Left lung (tissue), 14 donors: ENCODE measurements at places on chromosomes 2 and 18.

DNA sequence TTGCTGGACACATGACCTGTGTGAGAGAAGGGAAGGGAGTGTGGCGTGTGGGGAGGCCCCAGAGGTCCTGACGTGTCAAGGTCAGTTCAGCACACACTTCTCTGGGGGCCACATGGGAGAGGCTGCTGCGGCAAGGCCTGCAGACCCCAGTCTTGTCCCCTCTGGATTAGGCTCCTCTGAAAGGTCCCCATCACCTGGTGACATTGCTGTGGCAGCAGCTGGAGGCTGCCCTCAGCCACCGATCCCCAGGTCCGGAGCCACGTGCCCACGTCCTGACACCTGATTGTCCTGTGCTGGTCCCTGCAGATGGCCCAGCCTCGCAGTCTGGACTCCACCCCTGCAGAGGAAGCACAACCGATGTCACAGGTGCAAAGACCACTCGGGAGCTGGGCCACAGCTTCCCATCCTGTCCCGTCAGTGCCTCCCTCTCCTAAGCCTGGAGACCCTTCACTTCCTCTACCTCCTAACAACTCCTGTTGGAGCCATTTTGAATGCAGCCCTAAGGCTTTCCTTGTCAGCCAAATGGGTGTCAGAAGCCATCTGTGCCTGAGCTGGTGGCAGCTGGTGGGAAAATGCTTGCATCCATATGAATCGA, 12.7 kb downstream of the TMEM177 start:
- no peak for DNase-seq

GRCh38 chr2:63249161-63249560, 198.5 kb downstream of the OTX1 start:
- DNase-seq: no peak

- no peak for DNase-seq
Measured at GRCh38 chr2:160408173-160408958, 85.2 kb downstream of the RBMS1 start.

GRCh38 chr2:11014026-11014425, 102.3 kb downstream of the KCNF1 start:
- DNase-seq: no peak

- DNase-seq: no peak
Measured at GRCh38 chr2:236659758-236660150, 90.1 kb downstream of the ACKR3 start.

DNA sequence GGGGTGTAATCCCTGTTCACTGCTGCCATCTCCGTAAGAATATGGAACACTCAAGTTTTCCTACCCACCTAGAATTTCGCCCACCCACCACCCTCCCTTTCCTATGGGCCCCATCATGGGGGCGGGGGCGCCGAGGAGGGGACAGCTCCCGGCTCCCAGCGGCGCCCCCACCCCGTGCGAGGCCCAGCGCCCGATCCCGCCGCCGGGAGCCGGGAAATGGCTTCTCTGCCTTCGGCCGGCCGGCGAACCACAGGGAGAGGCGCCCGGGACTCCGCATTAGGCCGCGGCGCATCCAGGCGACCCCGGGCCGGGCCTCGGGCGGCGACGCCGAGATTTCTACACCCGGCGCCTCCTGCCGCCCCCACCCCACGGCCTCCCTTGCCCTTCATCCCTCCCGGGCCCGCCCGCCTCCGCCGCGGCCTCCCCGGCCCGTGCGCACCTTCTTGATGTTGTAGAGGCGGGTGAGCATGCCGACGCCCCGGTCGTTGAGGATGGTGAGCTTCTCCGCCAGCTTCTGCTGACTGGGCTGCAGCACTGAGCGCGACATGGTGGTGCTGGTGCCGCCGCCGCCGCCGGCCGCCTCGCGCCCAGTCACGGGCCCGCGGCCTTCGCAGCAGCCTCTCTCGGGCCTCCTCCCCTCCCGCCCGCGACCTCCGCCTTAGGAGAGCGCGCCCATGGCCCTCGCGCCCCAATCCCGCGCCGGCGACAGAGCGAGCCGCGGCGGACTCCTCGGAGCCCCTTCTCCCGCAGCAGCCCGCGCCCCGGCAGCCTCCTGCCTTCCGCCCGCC, 510 bp downstream of the NCKAP1 start:
- peak; percentile 46 for DNase-seq

GRCh38 chr2:224520064-224520463, 65.1 kb downstream of the CUL3 start:
- DNase-seq: peak; percentile 15

GRCh38 chr2:11534746-11535484, 1.1 kb downstream of the GREB1 start:
- DNase-seq: no peak

DNA sequence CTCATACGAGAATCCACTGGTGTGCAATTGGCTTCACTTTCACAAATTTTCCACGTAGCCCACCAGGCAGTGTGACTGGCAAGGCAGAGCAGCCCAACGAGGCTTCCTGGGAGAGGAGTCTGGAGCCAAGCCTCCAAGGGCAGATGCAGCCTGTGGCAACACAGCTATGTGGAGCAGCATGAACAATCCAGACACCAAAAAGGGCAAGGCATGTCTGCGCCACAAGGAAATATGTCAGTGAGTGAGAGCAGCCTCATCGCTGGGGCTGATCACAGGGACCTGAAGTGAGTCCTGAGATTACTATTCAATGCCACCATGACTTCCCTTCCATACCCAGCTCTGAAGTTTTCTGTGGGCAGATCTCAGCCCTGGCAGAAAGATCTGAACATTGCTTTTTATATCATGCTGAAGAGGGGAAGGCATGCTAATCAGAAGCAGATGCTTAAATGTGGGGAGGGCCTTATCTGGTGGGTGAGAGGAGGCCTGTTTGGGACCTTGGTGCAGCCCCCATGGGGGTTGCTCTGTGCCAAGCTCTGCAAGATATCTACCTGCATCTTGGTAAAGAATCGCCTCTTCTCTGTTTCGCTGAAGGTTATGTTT, 40.0 kb upstream of the PUM2 start:
- no peak for DNase-seq

- DNase-seq: no peak
Measured at GRCh38 chr18:3903337-3903736, 453.4 kb downstream of the TGIF1 start.

DNA sequence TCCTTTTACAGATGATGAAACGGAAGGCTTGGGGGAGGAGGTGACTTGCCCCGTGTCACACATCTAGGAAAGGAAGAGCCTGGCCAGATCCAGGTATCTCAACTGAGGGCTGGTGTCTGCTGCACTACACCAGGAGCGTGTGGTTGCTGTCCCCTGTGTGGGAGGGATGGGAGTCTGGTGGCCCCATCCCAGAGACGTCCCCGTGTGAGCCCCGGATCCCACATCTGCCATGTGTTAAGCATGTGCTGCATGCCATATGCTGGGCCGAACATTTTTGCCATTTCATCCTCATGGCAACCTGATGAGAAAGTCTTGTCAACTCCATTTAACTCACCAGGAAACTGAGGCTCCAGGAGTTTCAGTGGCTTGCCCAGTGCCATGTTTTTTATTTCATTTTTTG, 4.2 kb downstream of the GAREM2 start:
- DNase-seq: no peak

DNA sequence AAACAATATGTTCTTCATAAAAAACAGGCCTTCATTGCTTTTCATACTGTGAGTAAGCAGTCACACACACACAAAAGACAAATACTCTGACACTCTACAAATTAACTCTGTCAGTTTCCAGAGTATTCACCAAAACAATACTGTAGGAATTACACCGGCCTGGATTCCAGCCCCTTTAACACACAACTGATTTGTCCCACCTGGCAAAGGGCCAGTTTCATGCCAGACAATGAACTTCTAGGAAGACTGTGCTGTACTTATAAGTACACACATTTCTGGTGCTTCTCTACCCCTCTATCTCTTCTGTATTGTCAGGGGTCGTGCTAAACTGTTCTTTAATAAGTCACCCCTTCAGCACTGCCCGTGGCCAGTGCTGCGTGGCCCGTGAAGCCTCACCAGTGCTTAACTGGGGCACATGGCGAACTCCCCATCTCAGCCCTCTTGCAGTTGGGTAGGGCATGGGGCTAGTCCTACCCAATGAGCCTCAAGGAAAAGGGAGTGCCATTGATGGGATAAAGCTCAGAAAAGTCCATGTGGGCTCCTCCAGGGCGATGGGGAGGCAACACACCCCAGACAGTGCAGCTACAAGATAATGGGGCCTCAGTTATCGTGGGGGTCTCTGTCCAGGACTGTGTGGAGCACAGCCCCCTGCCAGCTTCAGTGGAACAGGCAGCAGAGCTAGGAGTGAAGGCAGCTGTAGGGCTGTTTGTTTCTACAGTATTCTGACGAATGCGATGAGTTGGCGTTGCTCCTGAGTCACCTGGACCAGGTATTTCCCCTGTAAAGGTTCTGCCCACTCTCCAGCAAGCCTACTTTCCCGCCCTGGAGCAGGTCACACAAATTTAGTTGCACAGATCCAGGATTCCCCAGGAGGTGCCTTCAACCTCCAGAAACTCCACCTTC, 99.0 kb downstream of the SP3 start:
- DNase-seq: no peak

DNA sequence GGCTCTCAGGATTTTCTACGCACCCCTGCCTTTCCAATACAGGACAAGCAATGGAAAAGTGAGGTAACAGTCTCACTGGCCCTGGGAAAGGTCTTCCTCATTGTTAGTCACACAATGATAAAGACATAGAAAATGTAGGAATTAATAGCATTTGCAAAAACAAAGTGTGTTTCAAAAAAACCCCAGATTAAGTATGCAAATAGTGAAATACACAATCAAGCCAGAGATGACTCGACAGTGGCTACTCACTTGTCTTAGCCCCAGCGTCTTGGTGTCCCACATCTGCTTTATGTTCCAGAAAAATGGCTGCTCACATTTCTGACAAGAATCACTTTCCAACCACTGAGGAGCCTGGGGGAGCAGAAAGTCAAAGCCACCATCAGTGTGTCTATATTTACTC, 47.0 kb upstream of the AP1S3 start:
- no peak for DNase-seq

DNA sequence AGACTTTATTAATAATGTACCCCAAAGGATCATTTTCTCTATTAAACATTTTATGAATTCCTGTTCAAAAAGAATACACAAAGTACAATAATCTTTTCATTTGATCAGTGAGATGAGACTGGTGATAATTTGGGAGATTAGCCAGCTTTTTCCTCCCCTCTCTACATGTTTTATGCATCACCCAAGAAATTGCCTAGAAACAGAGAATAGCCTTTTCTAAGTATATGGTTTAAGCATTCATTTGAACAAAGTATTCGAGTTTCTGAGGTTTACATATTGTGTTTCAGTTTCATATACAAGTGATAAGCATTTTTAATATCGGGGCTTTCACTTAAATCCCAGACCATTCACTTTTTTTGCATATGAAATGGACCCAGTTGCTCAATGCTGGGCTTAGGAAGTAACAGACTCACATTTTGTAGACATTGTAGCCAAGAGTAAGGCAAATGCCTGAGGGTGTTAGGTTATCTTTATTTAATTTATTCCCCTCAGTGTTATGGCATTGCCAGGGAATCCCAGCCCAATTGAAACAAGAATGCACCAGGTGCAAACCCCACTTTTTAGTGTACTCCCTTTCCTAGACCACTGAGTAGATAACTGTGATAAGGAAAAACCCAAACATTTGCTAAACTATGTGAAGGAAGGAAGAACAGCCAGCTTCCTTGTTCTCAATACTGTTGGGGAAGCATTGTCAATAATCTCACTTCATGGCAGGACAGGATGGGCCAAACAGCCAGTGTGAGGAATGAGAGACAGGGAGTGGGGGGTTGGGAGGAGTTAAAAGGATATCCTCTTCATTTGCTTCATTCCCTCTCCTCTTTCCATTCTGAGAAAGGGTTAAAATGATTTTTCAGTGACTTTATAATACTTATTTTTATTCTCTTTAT, 3.5 kb downstream of the CPO start:
- DNase-seq: no peak

DNA sequence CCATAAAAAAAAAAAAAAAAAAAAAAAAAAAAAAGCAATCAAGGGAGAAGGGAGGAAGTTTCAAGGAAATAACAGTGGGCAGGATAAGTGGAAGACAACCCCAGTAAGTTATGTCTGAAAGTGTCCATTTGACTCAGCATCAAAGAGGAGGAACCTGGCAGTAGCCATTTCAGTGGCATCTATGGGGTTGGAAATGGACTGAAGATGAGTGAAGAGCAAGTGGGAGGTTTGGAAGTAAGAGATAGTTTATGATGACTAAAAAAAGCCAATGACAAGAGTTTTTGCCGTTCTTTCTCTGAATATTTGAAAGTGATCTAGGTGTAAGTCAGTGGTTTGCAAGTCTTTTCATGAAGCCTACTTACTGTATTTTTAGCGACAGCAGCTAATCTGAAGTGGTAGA, 9.2 kb upstream of the SELENOI start:
- DNase-seq: no peak

GRCh38 chr18:11842562-11842961, 8.7 kb upstream of the CHMP1B start:
- no peak for DNase-seq

DNA sequence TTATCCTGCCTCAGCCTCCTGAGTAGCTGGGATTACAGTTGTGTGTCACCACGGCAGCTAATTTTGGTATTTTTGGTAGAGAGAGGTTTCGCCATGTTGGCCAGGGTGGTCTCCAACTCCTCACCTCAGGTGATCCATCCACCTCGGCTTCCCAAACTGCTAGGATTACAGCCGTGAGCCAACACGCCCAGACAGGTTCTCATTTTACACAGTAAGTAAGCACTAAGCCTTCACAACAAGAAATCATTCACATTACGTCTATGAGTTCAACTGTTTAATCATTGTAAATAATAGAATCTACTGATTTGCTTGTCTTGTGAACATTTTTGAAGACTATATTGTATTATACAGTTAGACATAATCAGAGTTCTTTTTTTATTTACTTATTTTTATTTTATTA, 131.5 kb upstream of the LRATD1 start:
- DNase-seq: no peak

DNA sequence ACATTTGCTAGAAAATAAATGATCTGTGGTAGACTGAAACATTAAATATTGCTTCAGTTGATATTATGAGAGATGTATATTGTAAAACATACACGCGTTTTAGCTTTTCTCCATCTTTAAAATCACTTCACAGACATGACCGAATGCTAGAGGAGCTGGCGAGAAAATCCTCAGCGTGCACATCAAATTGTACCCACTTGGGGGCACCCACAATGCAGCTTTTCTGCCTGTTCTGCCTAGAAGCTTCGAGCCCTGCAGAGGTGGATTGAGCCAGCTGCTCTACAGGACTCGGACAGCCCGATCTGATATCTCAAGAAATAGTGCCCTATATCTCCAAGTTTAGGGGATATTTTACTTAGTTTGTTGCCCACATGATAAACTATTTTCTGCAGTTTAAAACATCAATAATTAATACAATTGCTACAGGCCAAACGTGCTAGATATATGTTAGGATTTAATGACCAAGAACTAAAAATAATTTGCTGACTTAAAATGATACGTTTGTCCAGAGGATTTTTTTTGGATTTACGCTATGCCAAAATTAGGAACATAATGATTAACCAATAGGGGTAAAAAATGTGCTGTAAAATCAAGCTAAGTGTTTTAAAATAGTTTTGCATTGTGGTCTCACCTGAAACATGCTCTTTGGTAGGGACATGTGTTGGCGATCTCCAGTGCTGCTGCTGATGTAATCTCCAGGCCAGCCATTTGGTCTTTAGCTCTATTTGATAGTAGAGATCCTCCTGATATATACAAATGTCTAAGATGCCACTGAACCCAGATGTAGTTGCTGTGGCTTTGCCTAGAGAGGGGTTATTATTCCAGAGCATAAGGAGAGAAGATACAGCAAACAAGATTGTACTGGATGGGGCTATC, 22.3 kb upstream of the ATP5MC3 start:
- no peak for DNase-seq
